ENCODE measurements at places on chromosomes 1 and 21. TPM values are rescaled to one million over a fixed set of nuclear protein-coding genes. Genes with fewer than 3 reads are reported as not detected.

DNA sequence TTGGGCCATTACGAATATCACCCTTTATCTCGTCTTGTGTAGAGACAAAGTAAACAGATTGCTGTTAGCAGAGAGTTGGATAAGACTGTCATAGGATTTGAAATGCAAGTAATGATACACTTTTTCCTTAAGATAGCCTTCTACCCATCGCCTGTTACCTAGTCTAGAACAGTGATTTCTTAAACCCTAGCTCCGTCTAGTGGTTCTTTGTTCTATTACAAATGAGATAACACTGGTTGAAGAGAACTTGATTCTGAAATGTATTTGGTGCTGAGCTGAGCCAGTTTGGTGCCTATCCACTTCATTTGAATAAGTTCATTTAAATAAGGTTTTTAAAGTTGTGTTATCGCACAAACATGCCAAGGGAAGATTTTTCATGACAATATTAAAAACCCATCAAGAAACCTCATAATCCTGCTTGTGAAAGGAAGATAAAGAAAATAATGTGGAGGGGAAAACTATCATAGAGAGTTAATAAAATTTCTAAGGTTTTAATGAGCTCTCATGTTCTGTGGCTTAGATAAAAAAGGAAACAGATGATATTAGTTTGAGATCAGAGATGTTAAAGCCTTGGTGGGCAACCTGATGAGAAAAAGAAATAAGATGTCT lies 1.5 kb upstream of the KCNH1 start:
- DNase-seq: no peak

GRCh38 chr1:4838231-4838630 lies 183.8 kb downstream of the AJAP1 start:
- no peak for DNase-seq

DNA sequence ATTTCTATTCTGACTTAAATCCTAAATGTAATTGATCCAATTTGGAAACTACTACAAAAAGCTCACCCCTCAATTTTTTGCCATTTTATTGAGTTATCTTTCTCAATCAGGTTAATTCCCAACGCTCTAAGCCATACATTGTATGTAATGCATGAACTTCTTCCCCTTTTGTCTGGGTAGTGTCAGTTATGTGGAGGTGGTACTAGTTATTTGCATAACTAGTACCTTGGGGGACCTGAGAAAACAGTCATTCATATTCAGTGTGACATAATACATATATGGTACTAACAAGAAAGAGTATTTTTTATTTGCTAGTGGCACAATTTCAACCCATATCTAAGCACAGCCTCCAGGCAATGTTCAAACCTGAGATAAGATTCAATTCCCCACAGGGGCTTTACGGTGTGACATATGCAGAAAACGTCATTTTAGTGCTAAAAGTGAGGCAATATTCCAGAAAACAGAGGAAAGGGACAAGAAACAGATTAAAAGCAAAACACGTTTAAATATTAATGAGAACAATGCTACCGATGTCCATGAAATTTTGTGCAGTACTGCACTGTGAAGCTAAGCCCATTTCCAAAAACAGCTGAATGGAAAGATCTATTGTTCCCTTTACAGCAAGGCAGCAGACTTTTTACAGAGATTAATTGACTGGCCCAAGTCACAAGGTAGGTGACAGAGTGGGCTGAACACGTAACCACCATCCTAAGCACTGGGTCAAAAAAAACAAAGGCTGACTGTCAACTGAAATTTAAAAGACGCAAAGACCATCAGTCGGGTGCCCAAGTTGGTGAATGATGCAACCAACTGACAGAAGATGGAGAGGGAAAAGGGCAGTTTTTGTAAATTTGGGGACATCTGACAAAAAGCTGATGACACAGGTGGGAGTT lies 1.4 kb downstream of the HLCS start:
- no peak for DNase-seq

DNA sequence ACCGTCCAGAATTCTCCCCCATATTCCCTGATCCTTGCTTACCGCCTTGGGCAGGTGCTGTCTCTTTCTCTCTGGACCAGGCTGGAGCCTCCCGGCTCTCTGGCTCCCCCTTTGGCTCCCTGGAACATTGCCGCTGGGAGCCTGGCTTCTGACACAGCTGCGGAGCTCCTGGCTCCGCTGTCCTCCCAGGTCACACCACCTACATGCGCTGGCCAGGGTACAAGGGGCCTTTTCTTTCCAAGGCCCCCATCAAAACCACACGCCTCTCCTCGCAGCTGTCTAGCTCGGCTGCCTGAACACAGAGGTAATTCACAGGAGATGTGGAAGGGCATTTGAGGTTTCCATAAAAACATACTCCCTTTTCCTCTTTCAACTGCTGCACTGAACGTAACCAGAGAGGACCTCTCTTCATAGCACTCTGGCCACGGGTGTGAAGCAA lies 7.5 kb upstream of the ZNF648 start:
- no peak for DNase-seq

- DNase-seq: no peak
Measured at GRCh38 chr21:46265736-46266525, 19.5 kb downstream of the MCM3AP start.

DNA sequence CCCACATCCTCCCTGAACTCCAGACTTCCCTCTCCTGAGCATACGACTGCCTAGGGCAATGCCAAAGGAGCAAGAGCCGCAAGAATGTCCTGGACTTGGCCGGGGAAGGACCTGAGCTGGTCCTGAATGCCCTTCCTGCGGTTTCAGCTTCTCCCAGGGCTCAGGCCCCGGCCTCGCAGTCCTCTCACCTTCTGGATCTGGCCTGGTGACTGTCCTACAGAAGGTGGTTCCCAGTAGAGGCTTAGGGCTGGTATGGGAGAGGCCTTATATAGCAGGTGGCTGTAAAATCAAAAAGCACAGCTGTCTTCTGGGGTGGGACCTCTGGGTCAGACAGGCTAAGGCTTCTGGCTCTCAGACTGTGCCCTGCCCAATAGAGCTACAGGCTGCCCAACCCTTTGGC lies at the start of gene LYPD8:
TSS of gene LYPD8 (minus strand) at position 243 of the 400 bp plus-strand sequence. CDS start 4,678 bp downstream, outside the sequence.
- no peak for DNase-seq

- DNase-seq: no peak
Measured at GRCh38 chr1:102772831-102773230, 335.5 kb downstream of the COL11A1 start.

DNA sequence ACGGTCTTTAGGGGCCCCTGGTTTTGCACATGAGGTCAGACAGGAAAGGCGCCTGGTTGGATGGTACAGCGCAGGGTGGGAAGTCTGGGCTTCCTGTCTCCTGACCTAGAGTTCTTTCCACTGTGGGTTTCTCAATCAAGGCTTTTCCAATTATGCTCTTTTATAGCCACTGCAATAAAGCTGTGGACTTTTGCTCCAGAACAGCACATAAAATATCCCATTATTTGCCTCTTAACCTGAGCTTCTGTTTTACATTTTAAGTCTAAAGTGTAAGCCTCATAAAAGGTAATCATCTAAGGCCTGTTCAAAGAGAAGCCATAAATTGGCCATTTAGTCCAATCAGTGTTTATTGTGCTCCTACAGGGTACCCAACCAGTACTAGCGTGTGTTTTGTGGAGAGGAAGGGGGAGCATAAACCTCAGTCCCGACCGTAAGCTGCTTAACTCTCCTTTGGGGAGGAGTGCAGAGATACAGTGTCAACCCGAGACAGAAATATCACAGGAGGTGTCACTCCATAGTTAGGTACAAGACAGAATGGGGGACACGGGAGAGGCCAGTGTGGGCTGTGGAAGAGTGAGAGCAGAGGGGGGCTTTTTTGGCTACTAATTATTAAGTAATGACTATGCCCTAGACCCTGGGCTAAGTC lies 270.0 kb downstream of the TRABD2B start:
- no peak for DNase-seq

GRCh38 chr1:207944571-207944970 lies 33.6 kb upstream of the CD34 start:
- DNase-seq: no peak

GRCh38 chr21:32813265-32813903 lies 41.8 kb upstream of the PAXBP1 start:
- DNase-seq: no peak

- DNase-seq: peak; percentile 80
Measured at GRCh38 chr1:27360159-27361043, 6.4 kb downstream of the MAP3K6 start.

DNA sequence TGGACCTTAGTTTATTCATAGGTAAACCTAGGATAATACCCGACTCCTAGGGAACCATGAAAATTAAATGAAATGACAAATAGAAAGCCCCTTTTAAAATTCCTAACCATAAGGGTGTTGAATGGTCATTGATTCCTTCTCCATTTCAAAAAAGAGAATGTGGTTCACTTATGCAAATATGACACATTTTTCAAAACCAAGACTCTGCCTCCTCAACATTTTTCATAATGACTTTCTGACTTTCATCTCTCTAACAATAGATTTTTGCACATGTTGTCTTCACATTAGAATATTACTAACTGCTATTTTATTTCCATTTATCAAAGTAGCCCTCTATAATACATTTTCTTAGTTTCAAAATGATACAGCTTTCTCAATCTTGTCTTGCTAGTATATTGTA lies 169.1 kb downstream of the NTNG1 start:
- no peak for DNase-seq

GRCh38 chr1:20921285-20921684 lies 134.2 kb upstream of the HP1BP3 start:
- DNase-seq: no peak

GRCh38 chr1:227255086-227255732 lies 63.1 kb downstream of the CDC42BPA start:
- DNase-seq: no peak

DNA sequence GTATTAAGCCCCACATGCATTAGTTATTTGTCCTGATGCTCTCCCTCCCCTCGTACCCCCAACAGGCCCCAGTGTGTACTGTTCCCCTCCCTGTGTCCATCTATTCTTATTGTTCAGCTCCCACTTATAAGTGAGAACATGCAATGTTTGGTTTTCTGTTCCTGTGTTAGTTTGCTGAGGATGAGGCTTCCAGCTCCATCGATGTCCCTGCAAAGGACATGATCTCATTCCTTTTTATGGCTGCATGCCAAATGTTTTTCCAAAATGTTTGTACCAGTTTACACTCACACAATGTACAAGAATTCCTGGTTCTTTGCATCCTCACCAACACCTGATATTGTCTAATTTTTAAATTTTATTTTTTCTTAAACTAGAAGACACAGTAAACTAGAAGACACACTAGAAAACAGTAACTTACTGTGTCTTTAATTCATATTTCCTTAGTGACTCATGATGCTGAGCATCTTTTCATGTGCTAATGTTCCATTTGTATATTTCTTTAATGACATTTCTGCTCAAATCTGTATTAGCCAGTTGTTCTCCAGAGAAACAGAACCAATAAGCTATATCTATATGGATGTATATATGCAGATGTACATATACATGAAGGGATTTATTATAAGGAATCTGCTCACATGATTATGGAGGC lies 19.4 kb upstream of the USP1 start:
- DNase-seq: no peak

GRCh38 chr1:93694819-93695218 lies 13.2 kb upstream of the BCAR3 start:
- no peak for DNase-seq

DNA sequence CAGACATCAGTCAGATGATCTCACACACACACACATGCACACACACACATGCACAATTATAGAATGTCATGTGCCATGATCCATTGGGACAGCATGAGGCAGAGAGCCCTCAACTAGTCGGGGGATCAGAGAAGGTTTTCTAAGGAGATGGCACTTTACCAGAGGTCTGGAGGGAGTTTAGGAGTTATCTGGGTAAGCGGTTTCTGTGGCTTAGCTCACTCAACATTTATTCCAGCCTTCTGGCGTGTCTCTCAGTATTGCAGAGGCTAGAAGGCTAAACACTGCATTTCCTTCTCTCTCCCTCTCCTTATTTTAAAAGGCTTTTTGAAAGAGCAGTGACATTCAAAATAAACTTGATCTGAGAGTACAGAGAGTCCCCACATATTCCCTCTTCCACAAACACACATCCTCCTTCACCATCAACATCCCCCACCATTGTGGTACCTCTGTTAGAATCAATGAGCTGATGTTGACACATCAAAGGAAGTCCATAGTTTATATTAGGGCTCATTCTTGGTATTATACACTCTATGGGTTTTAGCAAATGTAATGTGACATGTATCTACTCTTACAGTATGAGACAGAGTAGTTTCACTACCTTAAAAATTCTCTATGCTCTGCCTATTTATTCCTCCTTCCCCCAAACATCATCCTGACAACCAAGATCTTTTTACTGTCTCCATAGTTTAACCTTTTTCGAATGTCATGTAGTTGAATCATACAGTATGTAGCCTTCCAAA lies 9.0 kb upstream of the PLA2G2A start:
- no peak for DNase-seq

DNA sequence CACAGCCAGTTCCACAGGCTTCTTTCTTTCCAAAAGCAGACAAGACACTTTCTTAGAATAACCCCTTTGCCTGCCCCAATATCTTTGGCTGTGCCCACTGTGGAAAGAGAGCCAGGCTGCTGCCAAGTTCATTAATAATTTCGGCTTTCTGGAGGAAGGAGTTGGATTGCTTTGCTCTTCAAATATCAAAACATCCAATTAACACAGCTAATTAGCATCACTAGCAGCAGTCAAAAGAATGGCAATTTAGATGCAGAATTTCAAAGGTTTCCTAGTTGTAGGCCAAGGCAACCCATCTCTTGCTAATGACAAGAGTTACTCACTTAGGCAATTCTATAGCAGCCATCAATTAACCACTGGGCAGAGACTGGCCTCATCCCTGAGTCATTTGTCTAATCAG lies 91.0 kb upstream of the SPATA6 start:
- DNase-seq: no peak

GRCh38 chr1:155834296-155834926 lies 22.6 kb downstream of the GON4L start:
- peak; percentile 21 for DNase-seq

- no peak for DNase-seq
Measured at GRCh38 chr1:78911956-78912880, 94.3 kb downstream of the ADGRL4 start.

GRCh38 chr1:226622012-226622411 lies 73.4 kb downstream of the STUM start:
- DNase-seq: no peak

GRCh38 chr1:53145942-53146708 lies 3.7 kb upstream of the SLC1A7 start:
- DNase-seq: peak; percentile 27

DNA sequence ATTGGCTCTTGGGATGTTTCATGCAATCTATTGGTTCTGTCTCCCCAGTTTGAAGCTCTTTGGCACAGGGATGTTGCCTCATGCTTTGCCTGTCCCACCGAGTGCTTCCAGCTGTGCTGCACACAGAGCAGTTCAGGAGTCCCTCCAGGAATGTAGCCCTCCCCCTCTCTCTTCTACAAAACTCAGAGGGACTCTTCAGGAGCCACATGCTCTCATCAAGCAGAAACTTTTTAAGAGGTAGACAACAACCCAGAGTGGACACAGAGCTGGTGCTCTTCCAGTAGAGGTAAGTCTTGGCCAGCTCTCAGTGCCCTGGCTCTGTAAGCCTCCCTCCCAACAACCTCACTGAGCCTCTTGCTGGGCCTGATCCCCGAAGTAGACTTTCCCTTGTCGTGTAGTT lies 11.6 kb upstream of the ZNF697 start:
- DNase-seq: no peak

Gene S100A14
- not detected for total RNA-seq

Gene SHISA4
- 22.4 TPM for total RNA-seq

Gene EDARADD
- 3.7 TPM for total RNA-seq

Gene GPR153
- total RNA-seq: 22.0 TPM

Gene LCE1B
- total RNA-seq: not detected

Gene LEFTY2
- under 0.01 TPM for total RNA-seq

Gene CYP4Z1
- total RNA-seq: 0.41 TPM

Gene CRNN
- total RNA-seq: not detected

Gene S100A8
- total RNA-seq: 7.3 TPM

Gene ASPM
- total RNA-seq: 7.3 TPM

Gene SLAMF8
- total RNA-seq: not detected

Gene LDLRAP1
- 1.6 TPM for total RNA-seq

Gene NTNG1
- total RNA-seq: 17.5 TPM

Gene SLC66A1
- total RNA-seq: 17.9 TPM

Data from frontal cortex (tissue), 4 donors.